ENCODE measurements at places on chromosomes 7 and 10.

DNA sequence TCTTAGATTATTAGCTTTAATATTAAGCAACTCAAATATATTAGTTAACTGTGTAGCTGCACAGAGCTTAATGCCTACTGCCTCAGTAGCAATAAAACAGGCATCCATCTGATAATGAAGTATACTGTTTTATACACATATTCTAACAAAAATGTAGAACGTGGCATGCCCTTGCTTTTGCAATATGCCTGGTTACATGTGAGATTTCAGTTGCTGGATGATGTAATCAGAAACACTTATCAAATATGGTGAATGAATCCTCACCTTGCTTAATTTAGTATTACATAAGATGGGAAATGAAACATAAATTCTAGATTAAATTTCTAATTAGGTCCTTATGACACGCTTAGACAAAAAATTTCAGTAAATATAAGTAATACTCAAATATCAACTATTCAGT is 8.0 kb downstream of the DNAJC1 start:
- no peak for DNase-seq

DNA sequence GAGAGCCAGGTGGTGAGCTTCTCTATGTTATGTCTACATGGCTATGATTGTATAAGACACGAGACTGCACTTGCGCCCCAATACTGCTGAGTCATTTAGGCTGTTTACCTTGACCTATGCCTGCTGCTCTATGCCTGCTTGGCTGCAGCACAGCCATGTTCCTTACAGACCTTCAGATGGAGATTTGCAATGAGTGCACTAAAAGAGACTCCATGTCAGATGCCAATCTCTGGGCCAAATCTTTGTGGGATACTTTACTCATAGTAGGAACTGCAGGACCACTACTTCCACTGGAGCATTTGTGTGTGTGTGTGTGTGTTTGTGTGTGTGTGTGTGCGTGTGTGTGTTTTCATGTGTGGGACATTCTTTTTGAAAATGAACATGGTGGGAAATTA is 50.0 kb upstream of the KMT2E start:
- no peak for DNase-seq

- no peak for DNase-seq
Observed at GRCh38 chr7:25216837-25217236, 11.4 kb downstream of the NPVF start.

GRCh38 chr7:108802650-108803049 is 233.0 kb downstream of the DNAJB9 start:
- no peak for DNase-seq

- no peak for DNase-seq
Observed at GRCh38 chr7:156105337-156106106, 293.3 kb upstream of the SHH start.

GRCh38 chr10:123402656-123403055 is 248.5 kb downstream of the BUB3 start:
- no peak for DNase-seq

- DNase-seq: no peak
Observed at GRCh38 chr7:46859963-46860475, 721.9 kb downstream of the TNS3 start.

- no peak for DNase-seq
Observed at GRCh38 chr7:135942614-135943013, 34.5 kb downstream of the MTPN start.

DNA sequence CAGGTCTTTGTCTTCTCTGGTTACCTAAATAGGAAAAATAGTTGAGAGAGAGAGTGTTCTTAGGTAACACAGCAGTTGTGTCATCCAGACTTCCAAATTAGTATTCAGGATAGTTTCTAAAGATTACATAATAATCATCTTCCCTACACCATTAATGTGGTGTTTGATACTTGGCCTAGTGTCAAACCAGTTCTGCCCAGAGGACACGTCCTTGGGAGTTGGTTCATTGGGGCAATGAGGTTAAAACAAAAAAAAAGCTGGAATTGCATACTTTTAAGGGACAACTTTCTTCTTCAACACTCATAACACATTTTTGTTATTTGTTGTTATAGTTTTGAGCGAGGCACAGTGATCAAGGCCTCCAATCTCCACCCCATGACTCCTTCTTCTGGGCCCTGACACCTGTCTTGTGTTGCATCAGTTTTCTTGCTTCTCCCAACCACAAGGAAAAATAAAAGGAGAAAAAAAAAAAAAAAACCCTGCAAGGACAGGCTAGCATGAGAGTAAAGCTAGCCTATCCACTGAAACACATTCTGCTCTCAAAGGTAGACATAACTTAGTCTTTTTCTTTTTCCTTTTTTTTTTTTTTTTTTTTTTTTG is 28.8 kb downstream of the STN1 start:
- DNase-seq: no peak

DNA sequence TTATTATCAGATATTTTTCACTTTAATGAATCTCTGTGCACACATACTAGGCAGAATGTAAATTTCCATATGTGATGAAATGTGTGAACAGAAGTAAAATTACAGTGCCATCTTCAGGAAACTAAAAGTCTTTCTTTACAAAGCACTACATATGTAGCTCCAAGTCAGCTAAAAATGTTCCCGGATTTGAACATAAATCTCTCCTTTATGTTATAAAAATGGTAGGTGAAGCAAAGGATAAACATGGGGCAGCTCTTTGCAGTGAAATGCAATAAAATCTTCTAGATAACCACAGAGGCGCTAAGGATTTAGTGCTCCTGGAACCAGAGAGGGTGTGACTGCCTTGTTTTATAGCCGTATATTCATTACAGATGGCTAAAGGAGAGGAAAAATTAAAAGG is 104.9 kb upstream of the C7orf33 start:
- DNase-seq: no peak

- DNase-seq: no peak
Observed at GRCh38 chr10:100750291-100751210, 5.2 kb downstream of the PAX2 start.

- DNase-seq: no peak
Observed at GRCh38 chr7:90648107-90648506, 52.0 kb downstream of the CDK14 start.

DNA sequence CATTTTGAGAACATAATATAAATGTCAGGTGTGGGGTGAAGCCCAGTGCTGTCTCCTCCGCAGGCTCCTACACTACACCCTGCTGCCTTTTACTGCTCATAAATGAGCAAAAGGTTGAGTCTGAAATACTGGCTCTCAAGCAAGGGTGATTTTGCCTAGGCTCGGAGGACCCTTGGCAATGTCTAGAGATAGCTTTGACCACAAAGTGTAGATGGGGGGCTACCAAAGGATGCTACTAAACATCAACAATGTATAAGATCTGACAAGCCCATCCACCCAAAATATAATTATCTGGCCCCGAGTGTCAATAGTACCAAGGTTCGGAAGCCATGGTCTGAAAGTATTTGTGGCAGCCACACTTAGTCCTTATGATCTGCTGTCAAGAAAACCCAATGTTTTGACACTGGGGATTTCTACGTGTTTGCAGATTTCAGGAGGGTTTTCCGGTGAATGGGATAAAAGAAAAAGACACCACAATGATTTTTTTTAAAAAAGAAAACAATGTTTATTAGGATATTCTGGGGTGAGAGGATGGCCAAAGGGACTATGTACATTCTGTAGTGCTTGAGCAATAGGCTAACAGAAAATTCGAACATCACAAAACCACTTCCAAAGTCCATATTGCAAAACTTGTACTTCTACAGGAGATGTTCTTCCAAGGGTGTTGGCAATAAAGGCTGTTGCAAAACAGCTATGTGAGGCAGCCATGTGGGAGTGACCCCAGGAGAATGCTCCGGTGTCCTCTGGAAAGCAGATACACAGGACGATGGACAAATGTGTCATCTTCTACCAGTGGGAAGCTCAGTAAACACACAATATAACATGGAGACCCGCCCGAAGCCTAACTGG is 216.3 kb downstream of the GFRA1 start:
- DNase-seq: no peak

DNA sequence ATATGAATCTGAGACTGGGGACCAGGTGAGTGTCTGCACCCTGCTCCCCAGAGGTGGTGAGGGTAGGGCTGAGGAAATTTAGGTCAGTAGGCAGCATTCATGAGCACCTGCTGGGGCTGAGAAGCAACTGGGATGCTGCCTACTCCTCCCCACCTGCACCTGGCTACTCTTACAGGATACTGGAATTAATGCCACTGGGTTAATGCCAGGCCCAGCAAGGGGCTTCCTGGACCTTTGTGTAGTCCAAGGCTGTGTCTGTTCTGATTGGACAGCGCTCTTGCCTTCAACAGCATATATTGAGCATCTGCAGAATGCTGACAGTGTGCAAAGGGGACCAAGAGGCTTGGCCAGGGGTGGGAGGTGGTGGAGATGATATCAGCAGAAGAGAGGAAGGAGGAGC is 32.1 kb downstream of the ADCYAP1R1 start:
- DNase-seq: no peak

- DNase-seq: no peak
Observed at GRCh38 chr7:121639705-121640104, 233.3 kb upstream of the PTPRZ1 start.

DNA sequence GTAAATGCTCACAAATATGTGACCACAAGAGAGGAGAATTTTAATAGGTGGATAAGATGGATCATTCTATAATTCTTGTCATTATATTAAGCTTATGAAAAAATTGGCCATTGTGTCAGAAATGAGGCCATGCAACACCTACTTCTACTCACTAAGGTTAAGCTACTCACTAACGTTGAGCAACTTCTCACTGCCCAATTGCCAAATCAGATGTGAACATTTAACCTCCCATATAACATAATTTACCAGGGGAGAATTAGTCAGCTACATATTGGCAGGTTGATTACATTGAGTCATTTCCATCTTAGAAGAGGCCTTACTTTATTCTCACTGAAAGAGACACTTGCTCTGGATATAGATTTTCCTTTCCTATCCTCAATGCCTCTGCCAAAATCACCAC is 211.2 kb upstream of the DGKB start:
- no peak for DNase-seq

GRCh38 chr7:28685644-28686417 is 272.3 kb downstream of the TRIL start:
- no peak for DNase-seq

DNA sequence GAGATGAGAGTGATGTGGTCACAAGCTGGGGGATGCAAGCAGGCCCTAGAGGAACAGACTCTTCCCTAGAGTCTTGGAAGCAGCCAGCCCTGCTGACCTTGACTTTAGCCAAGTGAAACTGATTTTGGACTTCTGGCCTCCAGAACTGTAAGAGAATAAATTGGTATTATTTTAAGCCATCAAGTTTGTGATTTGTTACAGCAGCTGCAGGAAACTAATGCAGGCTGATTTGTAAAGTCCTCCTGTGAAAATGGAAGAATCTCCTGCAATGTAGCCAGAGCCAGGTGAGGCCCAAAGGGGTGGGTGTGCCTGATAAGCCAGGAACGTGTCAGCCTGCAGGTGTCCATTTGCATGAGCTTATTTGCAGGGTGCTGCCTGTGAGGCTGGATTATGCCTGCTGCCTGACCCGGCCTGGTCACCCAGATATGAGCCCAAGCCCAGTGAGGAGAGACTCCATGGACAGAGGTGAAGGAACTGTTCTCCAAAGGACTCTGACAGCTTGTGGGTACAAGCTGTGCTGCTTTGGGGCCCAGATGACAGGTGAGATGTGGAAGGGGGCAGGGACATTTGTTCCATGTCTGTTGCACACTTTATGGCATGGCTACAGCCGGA is 24.6 kb upstream of the PLEKHA1 start:
- DNase-seq: no peak

DNA sequence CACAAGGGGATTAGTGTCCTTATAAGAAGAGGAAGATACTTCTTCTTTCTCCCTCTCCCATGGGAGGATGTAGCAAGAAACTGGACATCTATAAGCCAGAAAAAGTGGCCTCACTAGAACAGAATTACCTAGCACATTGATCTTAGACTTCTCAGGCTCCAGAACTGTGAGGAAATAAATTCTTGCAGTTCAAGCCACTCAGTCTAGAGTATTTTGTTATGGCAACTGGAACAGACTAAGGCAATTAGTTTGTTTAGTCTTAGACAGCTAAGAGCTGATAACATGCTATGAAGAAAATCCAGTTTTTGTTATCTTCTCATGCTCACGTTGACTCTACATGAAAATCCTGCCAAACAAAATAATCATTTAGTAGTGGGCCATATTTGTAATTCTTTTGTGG is 627.6 kb upstream of the PHF14 start:
- no peak for DNase-seq

- no peak for DNase-seq
Observed at GRCh38 chr7:139061416-139061815, 25.6 kb upstream of the ZC3HAV1L start.

DNA sequence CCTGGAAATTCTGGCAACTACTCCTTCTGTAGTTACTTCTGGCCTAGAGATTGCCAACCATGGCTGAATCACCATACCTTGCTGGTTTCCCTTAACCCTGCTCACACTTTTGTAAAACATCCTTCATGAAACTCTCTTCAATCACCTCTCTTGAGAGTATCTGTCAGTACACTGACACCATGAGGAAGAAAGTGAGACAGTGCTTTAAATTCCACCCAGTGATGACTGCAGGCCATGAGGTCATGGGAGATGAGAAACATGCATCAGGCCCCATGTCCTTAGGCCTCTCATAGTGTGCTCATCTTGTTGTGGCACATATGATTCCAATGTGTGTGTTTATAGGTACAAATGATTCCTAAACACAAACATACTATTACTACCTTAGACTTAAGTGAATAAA is 24.6 kb upstream of the NAMPT start:
- no peak for DNase-seq

- no peak for DNase-seq
Observed at GRCh38 chr10:112687647-112688046, 240.6 kb downstream of the VTI1A start.

DNA sequence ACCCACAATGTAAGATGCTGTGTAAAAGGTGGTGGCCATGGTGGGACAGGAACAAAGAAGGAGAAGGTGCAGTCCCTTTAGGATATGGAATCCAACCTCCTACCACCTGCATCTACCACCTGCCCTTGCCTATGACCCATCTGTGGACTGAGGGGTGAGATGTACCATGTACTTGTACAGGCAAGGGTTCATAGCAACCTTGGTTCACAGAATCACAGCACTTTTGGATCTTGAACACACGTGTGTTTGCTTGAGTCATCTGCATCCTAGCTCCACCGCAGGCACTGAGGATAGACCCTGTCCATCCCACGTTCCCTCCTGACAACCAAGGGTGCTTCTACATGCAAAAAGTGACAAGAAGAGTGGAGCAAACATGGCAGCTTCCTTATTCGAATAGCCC is 162.3 kb downstream of the GFRA1 start:
- no peak for DNase-seq

GRCh38 chr7:49812534-49812933 is 39.1 kb downstream of the VWC2 start:
- no peak for DNase-seq

DNA sequence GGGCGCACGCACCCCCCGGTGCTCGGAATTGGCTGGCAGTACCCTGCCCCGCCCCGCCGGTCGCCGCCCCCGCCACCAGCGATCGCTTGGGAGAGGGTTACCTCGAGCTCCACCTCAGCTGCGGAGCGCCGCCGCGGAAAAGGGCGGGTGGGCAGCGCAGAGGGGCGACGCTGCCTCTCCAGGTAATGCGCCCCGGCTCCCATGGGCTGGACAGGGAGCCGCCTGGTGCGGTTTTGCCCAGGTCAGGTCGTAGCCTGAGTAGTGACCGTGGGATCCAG is 1.3 kb downstream of the PFKFB3 start:
- peak; percentile 20 for DNase-seq

Measured in stimulated activated CD8-positive, alpha-beta memory T cell treated with anti-CD3 and anti-CD28 coated beads, Interleukin-2, amount 100 ng/mL, for 1 hour (primary cell).